ENCODE measurements at places on chromosomes 3 and 15.
A peak's percentile ranks its signal among the peaks of the same experiment; 100 is the strongest.

DNA sequence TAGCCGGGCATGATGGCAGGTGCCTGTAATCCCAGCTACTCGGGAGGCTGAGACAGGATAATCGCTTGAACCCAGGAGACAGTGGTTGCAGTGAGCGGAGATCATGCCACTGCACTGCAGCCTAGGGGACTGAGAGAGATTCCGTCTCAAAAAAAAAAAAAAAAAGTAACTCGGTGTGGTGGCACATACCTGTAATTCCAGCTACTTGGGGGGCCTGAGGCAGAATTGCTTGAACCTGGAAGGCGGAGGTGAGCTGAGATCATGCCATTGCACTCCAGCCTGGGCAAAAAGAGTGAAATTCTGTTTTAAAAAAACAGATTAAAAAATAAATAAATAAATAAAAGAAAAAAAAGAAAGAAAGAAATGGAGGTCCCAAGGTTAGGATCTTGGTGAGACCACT, 6.2 kb upstream of the FLNB start:
- no peak for DNase-seq

DNA sequence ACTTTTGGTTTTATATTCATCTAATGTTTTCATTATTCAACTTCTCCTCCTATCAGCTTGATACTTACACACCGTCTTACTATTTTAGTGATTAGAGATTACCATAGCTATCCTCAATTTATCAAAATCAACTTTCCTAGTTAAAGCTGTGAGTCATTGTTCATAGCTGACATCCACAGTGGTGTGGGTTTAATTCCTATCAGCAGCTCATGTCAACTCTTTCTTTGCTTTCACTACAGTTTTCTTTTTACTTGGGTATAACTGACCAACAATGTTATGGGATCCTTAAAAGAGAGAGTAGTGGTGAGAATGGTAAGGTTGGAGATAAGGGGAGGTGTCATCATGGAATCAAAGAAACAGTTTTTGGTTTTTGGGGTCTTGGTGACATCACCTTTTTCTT, 112.7 kb downstream of the NFKBIZ start:
- peak; percentile 54 for DNase-seq

DNA sequence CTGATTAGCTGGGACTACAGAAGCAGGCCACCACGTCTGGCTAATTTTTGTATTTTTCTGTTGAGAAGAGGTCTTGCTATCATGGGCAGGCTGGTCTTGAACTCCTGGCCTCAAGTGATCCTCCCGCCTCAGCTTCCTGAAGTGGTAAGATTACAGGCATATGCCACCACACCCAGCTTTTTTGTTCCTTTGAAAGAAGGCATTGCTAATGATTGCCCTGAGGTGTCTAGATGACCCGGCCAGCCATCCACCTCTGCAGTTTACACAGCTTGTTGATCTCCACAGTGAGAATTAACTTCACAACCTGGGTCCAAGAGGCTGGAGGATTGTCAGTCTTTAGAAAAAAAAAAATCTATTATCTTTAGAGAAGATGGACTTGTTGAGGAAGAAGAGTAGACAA, 58.7 kb downstream of the SMAD3 start:
- no peak for DNase-seq

GRCh38 chr3:42129014-42129953, 38.1 kb downstream of the TRAK1 start:
- DNase-seq: no peak

GRCh38 chr3:79113876-79114275, 653.9 kb downstream of the ROBO1 start:
- DNase-seq: no peak

GRCh38 chr15:33135355-33135781, 59.1 kb downstream of the FMN1 start:
- DNase-seq: no peak

GRCh38 chr3:186990277-186990676, 60.0 kb downstream of the ST6GAL1 start:
- DNase-seq: no peak

GRCh38 chr15:59063042-59063441, 41.9 kb upstream of the CCNB2 start:
- no peak for DNase-seq

DNA sequence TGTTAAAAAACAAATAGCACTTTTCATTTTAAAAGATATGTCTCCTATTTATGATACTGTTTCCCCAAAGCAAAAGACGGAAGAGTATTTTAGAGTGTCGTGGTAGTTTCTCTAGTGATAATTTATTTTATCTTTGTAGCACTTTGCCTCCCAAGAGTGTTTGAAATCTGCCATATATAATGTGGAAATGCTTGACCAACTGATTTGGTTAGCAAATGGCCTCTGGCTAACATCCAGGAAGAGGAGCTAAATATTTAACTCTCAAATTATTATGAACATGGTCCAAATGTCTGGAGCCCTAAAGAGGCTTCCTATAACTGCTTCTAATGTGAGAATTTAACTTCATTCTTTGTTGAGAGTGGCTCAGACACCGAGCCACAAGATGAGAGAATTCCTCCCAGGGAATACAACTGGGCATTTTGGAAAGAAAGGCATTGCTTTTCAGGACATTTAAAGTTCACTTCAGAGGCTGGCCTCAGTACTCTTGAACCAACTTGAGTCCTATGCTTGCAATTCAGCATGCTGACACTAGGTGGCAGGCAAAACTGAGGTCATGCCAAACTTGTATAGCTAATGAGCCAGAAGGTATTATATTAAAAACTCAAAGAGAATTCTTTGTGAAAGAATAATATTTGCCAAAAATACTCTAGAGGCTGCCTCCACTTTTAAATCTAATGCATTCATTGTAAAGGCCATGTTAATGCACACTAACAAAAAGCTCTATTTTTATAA, 104.5 kb downstream of the RARB start:
- DNase-seq: peak; percentile 11

GRCh38 chr3:37453393-37454389, 279.3 kb upstream of the LRRFIP2 start:
- no peak for DNase-seq

DNA sequence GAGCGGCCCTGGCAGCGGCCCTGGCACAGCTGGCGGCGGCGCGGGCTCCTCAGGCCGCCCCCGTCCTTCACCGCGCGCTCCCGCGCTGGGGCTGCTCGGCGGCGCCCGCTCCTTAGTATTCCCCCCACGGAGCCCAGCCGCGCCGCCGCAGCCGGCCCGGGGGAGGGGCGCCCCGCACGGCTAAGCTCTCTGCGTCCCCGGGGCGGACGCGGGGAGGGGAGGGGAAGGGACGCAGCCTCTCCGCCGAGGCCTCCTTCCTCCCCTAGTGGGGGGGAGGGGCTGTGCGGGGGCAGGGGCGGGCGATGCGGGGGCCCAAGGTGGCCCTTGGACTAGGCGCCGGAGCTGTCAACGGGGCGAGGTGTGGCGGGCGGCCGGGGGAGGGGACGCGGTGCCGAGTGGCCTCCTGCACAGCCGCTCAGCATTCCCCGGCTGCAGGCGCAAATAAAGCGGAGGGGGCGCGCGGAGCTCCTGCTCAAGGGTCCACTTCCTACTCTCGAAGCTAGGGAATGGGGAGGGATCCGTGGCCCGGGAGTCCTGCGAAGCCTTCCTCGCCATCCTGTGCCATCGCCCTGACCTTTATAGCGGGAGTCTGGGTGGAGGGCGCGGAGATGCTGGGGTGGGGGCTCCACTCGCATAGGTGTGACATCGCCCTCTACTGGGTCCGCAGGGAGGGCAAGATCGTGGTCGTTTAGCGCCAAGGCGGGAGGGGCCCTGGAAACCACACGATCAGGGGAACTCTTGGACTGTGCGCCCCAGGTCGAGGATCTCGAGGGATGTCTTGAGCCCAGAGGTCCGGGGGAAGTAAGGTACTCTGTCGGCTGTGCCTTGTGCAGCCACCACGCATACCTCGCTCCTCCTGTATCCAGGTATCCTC, 22.2 kb downstream of the EPHB3 start:
- DNase-seq: no peak

- DNase-seq: no peak
Measured at GRCh38 chr3:189355481-189356201, 183.9 kb downstream of the TPRG1 start.

- peak; percentile 8 for DNase-seq
Measured at GRCh38 chr3:38655708-38656300, 6.3 kb upstream of the SCN5A start.

GRCh38 chr3:46628901-46629369, 16.6 kb downstream of the FAM240A start:
- no peak for DNase-seq

Measured in RCC 7860 (cell line).